ENCODE measurements at places on chromosomes 3 and 15. TPM values are rescaled to one million over a fixed set of nuclear protein-coding genes. Genes with fewer than 3 reads are reported as not detected.
A peak's percentile ranks its signal among the peaks of the same experiment; 100 is the strongest.

GRCh38 chr15:70799667-70800450, 36.5 kb upstream of the UACA start:
- H3K27me3 ChIP-seq = no peaks in the 10 kb centered on the region
- H3K4me1 ChIP-seq = peaks cover 33% of the 10 kb centered on the region
- peak overlapping the region; percentile 66 for H3K27ac ChIP-seq
- DNase-seq = peak; percentile 94
- H3K36me3 ChIP-seq = no peaks in the 10 kb centered on the region

- no peaks in the 10 kb centered on the region for H3K27me3 ChIP-seq
- H3K4me1 ChIP-seq = peaks cover 9% of the 10 kb centered on the region
- H3K36me3 ChIP-seq = peaks cover 20% of the 10 kb centered on the region
- H3K4me3 ChIP-seq = no peak overlapping the region
- H3K27ac ChIP-seq = no peak overlapping the region
- DNase-seq = no peak
Observed at GRCh38 chr15:74618841-74619596, 3.4 kb downstream of the CLK3 start.

DNA sequence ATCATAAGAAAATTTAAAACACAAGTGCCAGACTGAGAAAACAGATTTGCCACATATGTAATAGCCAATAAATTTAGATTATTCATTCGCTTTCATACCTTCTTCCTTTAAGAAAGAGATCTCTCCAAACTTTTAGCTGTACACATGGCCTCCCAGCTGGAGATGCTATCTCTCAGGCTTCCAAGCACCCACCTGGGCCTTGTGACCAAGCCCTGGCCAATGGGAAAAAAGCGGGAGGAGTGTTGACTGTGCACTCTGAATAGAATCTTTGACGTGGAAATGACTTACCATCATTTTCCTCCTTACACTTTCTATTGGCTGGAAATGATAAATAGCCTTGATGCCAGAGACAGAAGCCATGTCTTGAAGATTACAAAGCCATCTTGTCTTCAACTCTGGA, 1106.6 kb downstream of the TBL1XR1 start:
- no peak overlapping the region for H3K27ac ChIP-seq
- H3K4me3 ChIP-seq = no peak overlapping the region
- no peaks in the 10 kb centered on the region for H3K27me3 ChIP-seq
- H3K4me1 ChIP-seq = no peaks in the 10 kb centered on the region
- no peaks in the 10 kb centered on the region for H3K36me3 ChIP-seq

DNA sequence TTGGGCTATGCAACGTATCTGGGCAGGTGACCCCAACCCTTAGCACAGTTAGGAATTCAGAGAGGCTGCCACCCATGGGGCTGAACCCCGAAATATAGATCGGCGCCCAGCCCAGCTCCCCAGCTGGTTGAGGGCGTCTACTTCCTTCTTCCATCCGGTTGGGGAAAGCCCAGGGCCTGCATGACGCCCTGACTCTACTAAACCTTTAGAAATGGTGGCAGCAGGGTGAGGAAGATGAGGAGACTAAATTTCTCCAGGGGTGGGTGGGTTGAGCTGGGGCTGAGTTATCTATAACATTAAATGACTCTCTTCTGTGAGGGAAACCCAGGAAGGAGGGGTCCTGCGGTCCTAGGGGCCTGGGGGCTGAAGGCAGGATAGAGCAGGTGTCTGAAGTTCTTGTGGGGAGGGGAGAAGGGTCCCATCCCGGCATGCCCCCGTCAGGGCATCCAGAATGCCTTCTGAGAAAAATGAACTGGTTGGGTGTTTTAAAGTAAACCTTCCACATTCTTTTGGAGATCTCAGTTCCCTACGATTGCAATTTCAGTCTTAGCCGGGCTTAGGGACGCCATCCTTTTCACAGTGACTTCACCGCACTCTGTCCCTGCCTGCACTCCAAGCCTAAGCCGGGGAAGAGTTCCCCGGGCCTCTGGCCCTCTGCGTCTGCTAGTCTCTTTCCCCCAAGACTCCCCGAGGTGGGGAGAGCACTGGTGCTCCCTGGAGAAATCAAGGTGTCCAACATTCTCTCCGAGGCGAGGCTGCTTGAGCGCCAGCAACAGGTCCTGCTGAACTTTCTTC, 28.5 kb downstream of the NR2F2 start:
- H3K4me1 ChIP-seq = peaks cover 49% of the 10 kb centered on the region
- H3K4me3 ChIP-seq = no peak overlapping the region
- H3K36me3 ChIP-seq = no peaks in the 10 kb centered on the region
- no peaks in the 10 kb centered on the region for H3K27me3 ChIP-seq
- peak; percentile 10 for DNase-seq

- DNase-seq = no peak
- no peaks in the 10 kb centered on the region for H3K4me1 ChIP-seq
- no peak overlapping the region for H3K27ac ChIP-seq
- no peak overlapping the region for H3K4me3 ChIP-seq
Observed at GRCh38 chr3:86740751-86741150, 250.2 kb downstream of the VGLL3 start.

GRCh38 chr3:42518800-42519567, 16.5 kb downstream of the VIPR1 start:
- H3K36me3 ChIP-seq = no peaks in the 10 kb centered on the region
- H3K27ac ChIP-seq = no peak overlapping the region
- H3K4me1 ChIP-seq = peaks cover 4% of the 10 kb centered on the region
- H3K27me3 ChIP-seq = no peaks in the 10 kb centered on the region

DNA sequence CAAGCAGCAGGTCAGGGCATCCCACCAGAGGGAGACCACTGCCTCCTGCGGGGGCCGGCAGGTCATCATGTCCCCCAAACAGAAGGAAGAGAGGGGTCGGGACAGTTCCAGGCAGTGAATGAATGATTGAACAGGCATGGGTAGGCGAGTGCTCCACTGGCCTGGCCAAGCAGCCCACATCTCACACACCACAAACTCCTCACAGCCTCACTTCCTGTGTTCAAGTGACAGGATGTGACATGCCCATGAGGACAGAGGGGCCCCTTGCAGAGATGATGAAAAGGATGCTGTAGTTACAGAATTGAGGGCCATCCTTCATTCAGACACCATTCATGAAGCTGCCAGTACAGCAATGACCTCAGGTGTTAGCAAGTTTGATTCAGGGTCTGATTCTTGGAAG, 3.7 kb downstream of the IQSEC1 start:
- peaks cover 3% of the 10 kb centered on the region for H3K27me3 ChIP-seq
- H3K36me3 ChIP-seq = no peaks in the 10 kb centered on the region
- no peak overlapping the region for H3K4me3 ChIP-seq
- no peak for DNase-seq
- no peaks in the 10 kb centered on the region for H3K4me1 ChIP-seq
- H3K27ac ChIP-seq = no peak overlapping the region

DNA sequence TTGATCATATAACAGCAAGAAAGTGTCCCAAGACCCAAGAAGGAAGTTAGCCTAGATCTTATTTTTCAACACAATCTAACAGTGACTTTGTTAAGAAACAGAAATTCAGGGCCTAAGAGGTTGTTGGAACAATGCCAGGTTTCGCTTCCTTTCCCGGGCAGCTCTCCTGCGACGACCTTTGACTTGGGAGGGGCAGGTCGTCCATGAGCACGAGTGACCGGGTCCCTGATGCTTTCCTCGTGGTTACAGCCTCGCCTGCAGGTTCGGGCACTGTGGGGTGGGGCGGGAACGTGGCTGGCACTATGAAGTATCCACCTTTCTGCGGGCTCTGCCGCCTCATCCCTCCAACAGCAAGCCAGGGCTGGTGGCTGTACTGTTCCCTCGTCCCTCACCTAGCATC, 90.1 kb upstream of the RGMA start:
- no peaks in the 10 kb centered on the region for H3K36me3 ChIP-seq
- H3K4me3 ChIP-seq = no peak overlapping the region
- H3K4me1 ChIP-seq = no peaks in the 10 kb centered on the region
- DNase-seq = no peak
- no peaks in the 10 kb centered on the region for H3K27me3 ChIP-seq
- no peak overlapping the region for H3K27ac ChIP-seq

DNA sequence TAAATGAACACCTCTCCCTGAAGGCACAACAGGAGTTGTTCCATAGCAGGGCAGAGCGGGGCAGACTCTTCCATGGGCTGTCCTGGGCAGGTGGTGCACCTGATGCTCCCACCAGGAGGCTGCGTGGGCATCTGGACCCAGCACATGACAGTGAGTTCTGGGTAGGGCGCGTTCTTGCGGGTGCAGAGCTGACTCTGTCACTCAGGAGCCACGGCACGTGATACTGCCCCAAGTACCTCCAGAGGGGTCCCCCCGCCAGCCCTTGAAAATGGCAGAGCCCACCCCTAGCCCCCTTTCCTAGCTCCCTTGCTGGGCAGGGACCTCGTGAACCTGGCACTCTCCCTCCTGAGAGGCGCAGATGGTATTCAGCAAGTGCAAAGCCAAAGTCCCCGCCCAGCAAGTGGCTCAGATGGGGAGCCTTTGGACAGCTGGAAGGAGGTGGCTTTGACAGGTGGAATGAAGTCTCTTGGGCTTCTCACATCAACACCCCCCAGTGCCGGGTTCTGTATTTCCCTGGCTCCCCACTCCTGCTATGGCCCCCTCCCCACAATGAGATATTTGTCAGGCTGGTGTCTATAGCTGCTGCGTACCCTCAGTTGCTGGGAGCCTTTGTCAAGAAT, 172.1 kb downstream of the TBC1D2B start:
- no peaks in the 10 kb centered on the region for H3K36me3 ChIP-seq
- H3K27ac ChIP-seq = no peak overlapping the region
- H3K4me3 ChIP-seq = no peak overlapping the region
- H3K4me1 ChIP-seq = no peaks in the 10 kb centered on the region

DNA sequence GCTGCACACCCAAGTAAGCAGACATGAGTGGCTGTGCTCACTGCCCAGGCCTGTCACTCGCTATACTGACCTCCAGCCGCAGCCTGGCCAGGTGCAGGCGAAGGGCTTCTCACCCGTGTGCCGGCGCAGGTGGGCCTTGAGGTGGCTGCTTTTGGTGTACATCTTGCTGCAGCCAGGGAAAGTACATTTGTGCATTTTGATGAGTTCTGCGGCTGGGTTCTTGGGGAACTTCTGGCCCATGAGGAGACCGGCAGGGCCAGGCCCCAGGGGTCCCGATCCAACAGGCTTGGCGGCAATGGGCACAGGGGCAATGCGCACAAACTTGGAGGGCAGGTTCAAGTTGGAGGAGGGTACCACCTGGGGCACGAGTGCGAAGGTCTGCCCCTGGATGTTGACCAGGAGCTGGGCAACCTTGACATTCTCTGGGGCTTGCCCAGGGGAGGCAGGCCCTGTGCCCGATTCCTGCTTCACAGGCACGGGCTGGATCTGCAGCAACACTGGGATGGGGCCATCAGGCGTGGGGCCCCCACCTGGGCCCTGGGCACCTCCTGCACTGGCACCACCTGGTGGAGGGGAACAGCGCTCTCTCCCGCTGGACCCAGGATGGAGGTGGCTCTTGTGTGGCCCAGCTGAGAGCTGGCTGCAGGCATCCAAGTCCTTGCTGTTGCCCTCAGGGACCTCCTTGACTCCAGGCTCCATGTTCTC, 5.3 kb downstream of the KLF15 start:
- no peak overlapping the region for H3K4me3 ChIP-seq
- DNase-seq = no peak
- H3K27me3 ChIP-seq = no peaks in the 10 kb centered on the region
- H3K27ac ChIP-seq = no peak overlapping the region
- peaks cover 6% of the 10 kb centered on the region for H3K4me1 ChIP-seq

- no peak for DNase-seq
- H3K4me3 ChIP-seq = no peak overlapping the region
- H3K27ac ChIP-seq = no peak overlapping the region
- H3K27me3 ChIP-seq = no peaks in the 10 kb centered on the region
- H3K4me1 ChIP-seq = peaks cover 4% of the 10 kb centered on the region
- no peaks in the 10 kb centered on the region for H3K36me3 ChIP-seq
Observed at GRCh38 chr15:32866454-32867312, 148.9 kb downstream of the GREM1 start.

DNA sequence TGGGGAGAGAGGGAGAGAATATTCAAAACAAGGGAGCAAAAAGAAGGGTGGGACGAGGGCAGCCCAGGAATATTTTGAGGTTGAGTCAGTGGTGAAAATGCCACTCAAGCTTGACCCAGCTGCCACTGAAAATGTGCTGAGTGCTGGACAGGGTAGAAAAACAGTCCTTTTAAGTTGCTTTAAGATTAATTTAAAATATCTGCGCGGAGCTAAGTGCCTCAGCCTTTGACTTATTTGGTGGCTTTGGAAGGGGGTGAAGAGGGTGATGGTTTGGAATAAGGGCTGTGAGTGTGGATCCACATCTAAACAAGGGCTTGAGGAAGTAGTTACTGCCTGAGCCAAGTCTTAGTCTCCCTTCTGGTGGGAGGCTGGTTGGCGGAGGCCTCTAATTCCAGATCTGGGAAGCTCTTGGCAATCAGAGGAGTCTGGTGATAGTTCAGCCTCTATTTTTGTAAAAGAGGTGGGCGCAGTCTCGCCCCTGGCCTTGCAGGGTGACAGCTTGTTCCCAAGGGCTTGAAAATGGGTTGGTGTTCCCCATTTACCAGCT, 280.8 kb upstream of the ROPN1 start:
- no peaks in the 10 kb centered on the region for H3K27me3 ChIP-seq
- DNase-seq = peak; percentile 41
- no peak overlapping the region for H3K27ac ChIP-seq
- H3K4me3 ChIP-seq = no peak overlapping the region

DNA sequence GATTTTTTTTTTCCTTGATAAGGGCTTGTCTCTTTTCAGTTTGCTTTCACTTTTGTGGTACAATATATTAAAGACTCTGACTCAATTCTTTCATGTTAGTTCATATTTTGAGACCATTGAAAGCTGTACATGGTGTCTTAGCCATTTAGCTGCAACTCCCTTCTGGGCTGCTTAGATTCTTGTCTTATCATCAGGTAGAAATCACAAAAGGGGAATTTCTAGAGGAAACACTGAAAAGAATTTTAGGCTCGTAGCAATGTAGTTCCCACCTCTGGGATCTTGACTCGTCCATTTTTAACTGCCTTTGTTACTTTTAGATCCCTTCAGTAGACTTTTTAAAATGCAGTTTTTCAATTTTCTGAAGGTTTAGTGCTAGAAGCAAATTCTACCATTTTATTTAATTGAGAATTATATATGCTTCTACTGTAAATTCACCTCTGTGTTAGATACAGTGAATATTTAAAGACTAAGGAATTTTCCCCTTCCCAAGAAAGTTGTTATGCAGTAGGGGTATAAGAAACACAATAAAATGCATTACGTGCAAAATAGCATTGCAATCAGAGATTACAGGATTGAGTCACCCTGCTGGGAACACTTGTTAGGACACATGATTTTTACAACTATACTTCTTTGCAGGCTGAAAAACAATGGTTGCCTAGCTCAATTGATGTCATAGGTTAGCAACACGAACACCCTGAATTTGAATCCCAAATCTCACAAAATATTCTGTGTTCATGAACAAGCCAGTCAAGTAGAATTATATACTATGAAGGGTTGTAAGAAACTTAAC, 772.7 kb downstream of the PDCD6IP start:
- H3K27ac ChIP-seq = no peak overlapping the region
- H3K4me3 ChIP-seq = no peak overlapping the region
- H3K4me1 ChIP-seq = no peaks in the 10 kb centered on the region
- H3K36me3 ChIP-seq = no peaks in the 10 kb centered on the region
- no peaks in the 10 kb centered on the region for H3K27me3 ChIP-seq

GCNT3 gene
- total RNA-seq = not detected

SLC24A5 gene
- not detected for total RNA-seq

CAND2 gene
- 11.0 TPM for total RNA-seq

ITIH3 gene
- not detected for total RNA-seq

CAMK2N2 gene
- total RNA-seq = not detected

SKIL gene
- 149 TPM for total RNA-seq

CCDC39 gene
- not detected for total RNA-seq

Data from endothelial cell of umbilical vein (primary cell).